HTR-8/SVneo (cell line): ENCODE measurements at places on chromosomes 5 and 9.

DNA sequence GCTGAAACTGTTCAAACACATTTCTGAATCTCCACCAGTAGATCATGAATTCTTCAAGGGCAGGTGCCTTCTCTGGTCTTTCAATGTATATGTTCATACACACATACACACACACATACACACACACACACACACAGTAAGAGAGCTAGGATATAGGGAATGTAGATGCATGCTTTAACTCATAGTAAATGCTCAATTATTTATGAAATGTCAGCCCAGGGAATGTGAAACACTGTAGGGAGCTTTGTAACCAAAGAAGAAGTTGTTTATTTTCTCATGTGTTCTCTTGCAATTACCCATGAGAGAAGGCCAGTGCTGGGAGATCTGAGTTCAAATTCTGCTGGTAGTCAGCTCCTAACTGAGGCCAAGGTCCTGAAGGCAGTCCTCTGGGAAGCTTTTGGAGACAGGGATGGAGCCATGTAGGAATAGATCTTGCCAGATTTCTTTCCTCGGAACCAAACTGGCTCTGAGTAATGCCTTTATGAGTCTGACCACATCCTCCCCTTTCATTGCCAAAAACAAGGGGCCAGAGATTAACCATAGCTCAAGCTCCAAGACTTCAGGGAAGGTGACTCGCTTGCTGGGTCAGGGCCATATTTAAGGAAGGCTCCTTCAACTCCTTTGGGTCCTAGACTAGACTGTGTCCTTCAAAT lies 487.0 kb upstream of the TNC start:
- no peak for DNase-seq

- peak; percentile 61 for DNase-seq
Observed at GRCh38 chr9:92716557-92716956, 46.6 kb upstream of the IPPK start.

DNA sequence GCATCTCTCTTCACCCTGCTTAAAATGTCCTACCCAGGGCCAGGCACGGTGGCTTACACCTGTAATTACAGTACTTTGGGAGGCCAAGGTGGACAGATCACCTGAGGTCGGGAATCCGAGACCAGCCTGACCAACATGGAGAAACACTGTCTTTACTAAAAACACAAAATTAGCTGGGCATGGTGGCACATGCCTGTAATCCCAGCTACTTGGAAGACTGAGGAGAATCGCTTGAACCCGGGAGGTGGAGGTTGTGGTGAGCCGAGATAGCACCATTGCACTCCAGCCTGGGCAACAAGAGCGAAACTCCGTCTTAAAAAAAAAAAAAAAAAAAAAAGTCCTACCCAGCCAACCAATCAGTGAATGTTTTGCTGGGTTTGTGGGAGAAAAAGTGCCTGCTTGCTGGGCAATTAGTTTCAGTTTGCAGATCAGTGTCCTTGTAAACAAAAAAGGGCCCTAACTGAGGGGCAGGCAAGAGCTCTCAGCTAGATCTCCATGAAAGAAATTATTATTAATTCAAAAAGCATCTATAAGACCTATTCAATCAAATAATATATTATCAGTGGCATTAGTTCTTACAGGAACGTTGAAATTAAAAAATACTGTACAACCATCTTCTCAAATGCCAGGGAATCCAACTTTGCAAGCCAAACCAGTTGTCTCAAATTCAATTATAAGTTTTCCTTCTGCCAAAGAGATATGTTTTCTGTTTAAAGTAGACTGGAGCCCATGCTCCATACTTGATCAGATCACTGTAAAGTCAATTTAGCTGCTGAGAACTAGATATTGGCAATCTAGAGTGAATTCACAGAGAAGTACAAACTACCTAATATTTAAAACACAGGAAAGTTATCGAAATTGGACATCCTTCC lies 3.9 kb downstream of the MEGF9 start:
- no peak for DNase-seq

DNA sequence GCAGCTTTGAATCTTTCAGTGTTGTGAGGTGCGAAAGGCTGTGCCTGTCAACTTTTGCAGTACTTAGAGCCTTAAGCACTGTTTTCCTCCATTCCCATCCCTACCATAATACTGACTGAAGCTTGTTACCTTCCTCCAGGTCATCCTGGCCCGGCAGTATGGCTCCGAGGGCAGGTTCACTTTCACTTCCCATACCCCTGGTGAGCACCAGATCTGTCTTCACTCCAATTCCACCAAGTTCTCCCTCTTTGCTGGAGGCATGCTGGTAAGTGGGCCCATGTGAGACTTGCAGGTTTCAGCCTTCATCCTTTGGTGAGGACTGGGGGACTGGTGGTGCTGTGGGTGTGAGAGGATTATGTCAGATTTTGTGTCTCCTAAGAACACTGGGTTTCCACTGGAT lies 1.5 kb downstream of the TMED9 start:
- no peak for DNase-seq

GRCh38 chr5:88551724-88552345 lies 283.2 kb upstream of the TMEM161B start:
- no peak for DNase-seq

- DNase-seq, result peak; percentile 51
Observed at GRCh38 chr9:94867281-94867841, 140.9 kb downstream of the AOPEP start.
